ENCODE measurements at places on chromosomes 7 and 10.

DNA sequence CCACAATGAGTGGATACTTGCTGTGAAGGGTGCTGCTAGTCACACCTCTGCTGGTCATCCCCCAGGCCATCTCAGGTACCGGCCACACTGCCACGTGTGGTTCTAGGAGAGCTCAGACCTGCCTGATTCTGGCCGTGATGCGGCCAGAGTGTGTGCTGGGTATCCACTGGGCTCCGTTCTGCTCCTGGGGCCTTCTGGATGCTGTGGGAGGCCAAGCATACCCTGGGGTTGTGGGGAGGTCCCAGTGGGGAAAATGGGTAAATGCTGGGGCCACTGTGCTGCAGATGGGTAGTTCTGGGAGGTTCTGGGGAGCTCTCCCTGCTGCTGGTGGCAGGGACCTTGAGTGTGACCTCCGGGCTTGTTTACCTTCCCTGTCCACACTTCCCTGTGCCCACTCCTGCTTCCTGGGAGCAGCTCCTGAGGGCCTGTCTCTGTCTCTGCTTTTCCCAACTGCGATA, 318.4 kb downstream of the GLRX3 start:
- no peak for DNase-seq

DNA sequence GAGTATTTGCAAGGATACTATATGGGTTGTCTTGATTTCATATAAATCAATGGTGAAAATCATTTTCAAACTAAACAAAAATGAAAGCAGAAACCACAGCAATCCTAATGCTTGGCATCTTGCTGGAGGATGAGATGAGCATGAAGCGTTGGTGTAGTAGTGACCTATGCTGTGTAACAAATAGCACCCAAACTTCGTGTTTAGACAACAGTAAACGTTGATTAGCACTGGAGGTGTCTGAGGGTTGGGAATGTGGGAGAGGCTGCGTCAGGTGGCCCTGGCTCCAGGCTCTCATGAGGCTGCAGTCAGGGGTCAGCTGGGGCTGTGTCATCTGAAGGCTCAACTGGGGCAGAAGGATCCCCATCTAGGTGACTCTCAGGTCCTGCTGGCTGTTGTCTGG, 67.8 kb downstream of the MICALL2 start:
- DNase-seq = no peak

GRCh38 chr10:15232279-15232678, 63.8 kb upstream of the NMT2 start:
- no peak for DNase-seq

DNA sequence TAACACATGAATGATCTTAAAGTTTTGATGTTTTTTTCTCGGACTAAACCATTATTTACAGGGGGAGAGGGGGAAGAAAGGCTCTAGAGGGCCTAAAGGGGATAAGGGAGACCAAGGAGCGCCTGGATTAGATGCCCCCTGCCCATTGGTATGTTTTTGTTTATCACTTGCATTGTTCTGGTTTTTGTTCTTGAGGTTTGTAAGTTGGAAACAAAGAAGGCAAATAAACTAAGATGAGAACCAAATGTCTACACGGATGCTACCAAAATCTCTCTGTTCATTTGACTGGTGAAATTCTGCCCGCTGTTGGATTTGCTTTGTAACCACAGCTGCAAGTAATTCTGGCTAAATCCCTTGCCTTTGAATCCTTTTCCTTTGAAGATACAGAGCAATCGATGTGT, 99.8 kb upstream of the MACROH2A2 start:
- DNase-seq = peak; percentile 22

DNA sequence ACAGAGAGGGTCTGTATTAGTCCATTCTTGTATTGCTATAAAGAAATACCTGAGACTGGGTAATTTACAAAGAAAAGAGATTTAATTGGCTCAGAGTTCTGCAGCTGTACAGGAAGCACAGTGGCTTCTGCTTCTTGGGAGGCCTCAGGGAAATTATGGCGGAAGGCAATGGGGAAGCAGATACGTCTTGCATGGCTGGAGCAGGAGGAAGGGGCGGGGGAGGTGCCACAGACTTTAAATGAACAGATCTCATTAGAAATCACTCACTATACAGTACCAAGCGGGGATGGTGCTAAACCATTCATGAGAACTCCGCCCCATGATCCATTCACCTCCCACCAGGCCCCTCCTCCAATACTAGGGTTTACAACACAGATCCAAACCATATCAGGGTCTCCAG, 3.7 kb upstream of the CALU start:
- no peak for DNase-seq

GRCh38 chr10:51846856-51847506, 147.6 kb upstream of the CSTF2T start:
- DNase-seq = no peak

GRCh38 chr10:75070961-75071428, 40.5 kb upstream of the SAMD8 start:
- DNase-seq = no peak
